Activated T-helper 2 cell treated with anti-CD3 and anti-CD28 coated beads, Interferon-gamma antibody, Interleukin-2, Interleukin-4, amounts not matched to agents 10 μg/mL and 5 μg/mL and 100 μg/mL, durations not matched to agents 14 hours and 24 hours and 36 hours (primary cell): ENCODE measurements at places on chromosomes 3 and 15. TPM values are rescaled to one million over a fixed set of nuclear protein-coding genes. Genes with fewer than 3 reads are reported as not detected.

Gene ZNF80
- total RNA-seq, result 0.64 and 0.74 TPM in 2 replicates

Gene ATR
- 29.1 and 32.8 TPM in 2 replicates for total RNA-seq

Gene HRH1
- 0.99 and 1.3 TPM in 2 replicates for total RNA-seq

Gene HEMK1
- 61.7 and 68.7 TPM in 2 replicates for total RNA-seq

Gene FOXL2
- not detected in 2 replicates for total RNA-seq
